ENCODE measurements at places on chromosomes 2 and 18.

GRCh38 chr2:105784589-105784988, 39.9 kb downstream of the NCK2 start:
- no peak for DNase-seq

GRCh38 chr2:241052677-241053360, 49.3 kb downstream of the MTERF4 start:
- DNase-seq, result no peak

DNA sequence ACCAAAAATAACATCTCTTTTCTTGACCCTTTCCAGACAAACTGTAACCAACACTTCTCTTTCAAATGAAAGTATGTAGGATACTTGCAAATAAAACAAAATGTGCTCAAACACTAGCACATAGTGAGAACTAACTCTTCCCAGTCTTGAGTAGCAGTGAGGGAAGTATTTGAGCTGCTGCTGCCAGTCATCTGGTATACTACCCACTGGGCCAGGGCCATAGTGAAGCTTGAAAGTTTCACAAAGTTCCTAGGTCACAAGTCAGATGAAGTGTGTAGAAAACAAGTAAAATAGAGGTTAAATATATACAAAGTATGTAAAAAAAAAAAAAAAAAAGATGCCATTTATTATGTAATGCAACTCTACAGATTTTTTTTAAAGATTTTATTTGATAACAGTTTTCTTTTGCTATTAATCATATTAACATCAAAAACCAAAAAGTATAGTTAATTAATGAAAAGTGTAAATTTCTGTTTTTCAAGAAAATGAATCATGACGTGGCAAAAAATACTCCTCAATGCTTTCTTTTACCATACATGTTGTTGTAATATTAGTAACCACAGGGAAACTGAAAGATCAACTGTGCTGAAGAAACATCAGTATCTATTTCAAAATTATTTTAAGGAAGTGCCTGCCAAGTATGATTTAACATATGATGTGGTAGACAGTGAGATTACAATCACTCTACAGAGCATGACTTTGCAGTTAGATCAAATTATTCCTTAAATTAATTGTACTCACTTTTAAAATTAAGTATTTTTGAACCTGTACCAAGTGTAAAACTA, 21.6 kb upstream of the TRIB2 start:
- no peak for DNase-seq

DNA sequence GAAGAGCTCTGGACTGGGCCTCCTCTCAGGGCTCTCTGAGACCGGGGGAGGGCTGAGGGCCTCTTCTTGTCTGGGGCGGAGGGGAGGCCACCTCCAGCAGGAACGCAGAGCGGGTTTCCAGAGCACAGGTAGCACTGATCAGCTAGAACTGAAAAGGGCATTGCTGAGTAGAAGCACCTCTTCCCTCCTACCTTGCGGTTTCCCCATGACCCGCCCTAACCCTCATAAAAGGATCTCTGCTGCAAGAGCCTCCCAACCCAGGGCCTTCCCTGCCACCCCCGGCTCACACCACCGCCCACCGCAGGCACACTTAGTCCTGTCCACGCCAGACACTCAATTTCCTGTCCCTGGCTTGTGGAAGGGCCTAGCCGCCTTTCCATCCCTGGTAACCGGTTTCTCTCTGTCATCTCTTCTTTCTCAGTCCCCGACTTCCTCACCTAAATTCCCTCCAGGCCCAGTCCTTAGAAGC, 966 bp downstream of the ADCY3 start:
- no peak for DNase-seq

- DNase-seq, result no peak
These were observed 479.2 kb upstream of the ACVR2A start for GRCh38 chr2:147365622-147366021.

DNA sequence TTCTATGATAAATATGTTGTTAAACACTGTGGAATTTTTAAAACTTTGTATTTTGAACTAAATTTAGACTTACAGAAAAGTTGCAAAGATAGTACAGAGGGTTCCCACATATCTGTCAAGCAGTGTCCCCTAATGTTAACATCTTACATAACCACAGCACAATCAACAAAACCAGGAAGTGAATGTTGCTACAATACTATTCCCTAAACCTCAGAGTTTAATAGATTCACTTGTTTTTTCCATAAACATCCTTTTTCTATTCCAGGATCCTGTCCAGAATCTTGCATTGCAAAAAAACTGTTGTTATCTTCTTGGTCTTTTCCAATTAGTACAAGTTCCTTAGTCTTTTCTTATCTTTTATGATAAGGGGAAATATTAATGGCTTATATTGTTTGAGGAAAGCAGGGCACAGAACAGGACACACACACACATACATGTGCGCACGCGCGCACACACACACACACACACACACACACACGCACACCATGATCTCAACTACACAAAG, 251.1 kb upstream of the TRIB2 start:
- DNase-seq, result no peak

DNA sequence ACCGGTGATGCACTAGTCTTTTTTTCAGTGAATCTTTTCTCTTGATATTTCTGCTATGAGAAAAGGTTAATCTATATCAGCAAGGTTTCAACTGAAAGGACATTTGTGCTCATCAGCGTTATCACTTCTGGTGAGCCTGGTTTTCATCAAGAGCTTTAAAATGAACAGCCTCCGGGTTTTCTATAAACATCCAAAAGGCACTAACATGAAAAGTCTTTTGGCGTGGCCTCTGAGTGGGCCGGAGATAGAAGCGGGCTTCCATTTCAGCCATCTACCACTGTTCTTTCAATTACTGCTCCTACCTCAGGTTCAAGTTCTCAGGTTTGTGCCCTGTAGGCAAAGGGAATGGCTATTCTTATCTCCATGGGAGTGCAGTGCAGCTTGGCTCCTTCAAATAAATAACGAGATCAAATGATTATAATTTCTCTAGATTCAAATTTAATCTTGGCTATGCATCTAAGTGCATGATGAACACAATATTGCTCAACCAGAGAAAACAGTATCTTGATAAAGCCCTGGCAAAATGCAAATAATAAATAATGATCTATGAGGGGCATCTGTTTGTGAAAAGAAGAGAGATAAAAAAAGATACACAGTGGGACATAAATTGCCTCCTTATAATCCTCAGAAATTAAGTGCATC, 314.8 kb downstream of the CDH2 start:
- no peak for DNase-seq

DNA sequence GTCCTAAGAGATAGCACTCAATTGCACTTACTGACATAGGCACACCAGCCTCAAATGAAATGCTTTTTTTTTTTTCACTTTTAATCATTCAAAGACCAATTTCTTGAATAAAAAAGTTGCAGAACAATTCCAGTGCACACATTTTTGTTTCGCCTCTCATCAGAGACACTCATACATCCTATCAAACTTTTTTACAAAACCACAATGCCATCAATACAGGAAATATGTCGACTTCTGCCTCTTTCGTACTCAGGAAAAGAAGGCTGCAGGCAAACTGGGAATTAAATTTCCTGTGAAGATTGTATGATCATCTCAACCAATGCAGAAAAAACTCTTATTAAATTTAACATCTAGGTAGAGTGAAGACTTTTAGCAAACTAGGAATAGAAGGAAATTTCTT, 112.4 kb downstream of the DNER start:
- no peak for DNase-seq

GRCh38 chr2:110852051-110852450, 119.7 kb downstream of the ACOXL start:
- DNase-seq, result no peak

GRCh38 chr2:233413046-233413445, 58.8 kb downstream of the DGKD start:
- DNase-seq, result no peak

DNA sequence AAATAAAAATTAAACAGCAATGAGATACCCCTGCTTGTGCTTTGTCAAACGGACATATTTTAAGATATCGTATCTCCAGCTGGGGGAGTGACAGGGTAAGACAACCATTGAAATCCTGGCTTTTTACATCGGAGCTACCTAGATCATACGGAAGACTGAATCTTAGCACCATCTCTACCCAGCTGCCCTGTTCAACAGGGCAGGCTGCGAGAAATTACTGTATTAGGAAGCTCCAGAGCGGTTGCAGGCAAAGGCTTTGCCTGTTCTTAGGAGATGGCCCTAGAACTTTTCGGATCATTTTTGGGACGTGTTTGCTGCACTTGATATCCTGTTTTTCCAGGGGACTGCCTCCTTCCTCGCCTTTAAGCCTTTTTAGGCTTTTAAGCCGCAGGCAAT, 2.0 kb upstream of the PRKCE start:
- DNase-seq, result no peak

- no peak for DNase-seq
These were observed 232.5 kb downstream of the PIEZO2 start for GRCh38 chr18:10916865-10917264.

DNA sequence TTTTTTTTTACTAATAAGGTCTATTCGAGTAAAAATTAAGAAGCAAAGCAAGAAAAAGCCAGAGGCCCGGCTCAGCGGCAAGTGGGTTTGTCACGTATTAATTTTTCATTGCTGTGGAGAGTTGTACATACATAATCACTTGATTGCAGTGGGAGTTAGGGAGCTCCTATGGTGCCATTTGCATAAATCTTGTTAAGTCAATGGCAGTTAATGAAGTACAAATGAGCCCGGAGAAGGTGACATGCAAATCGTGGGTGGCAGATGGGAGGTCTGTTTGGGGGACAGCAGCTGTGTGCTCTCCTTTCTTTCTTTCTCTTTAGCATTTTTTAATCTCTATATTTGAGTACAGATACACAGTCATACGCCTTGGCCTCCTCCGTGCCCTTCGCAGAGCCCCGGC, 317.0 kb downstream of the AGAP1 start:
- DNase-seq, result no peak
